ENCODE measurements at places on chromosomes 12 and 14.
A peak's percentile ranks its signal among the peaks of the same experiment; 100 is the strongest.

DNA sequence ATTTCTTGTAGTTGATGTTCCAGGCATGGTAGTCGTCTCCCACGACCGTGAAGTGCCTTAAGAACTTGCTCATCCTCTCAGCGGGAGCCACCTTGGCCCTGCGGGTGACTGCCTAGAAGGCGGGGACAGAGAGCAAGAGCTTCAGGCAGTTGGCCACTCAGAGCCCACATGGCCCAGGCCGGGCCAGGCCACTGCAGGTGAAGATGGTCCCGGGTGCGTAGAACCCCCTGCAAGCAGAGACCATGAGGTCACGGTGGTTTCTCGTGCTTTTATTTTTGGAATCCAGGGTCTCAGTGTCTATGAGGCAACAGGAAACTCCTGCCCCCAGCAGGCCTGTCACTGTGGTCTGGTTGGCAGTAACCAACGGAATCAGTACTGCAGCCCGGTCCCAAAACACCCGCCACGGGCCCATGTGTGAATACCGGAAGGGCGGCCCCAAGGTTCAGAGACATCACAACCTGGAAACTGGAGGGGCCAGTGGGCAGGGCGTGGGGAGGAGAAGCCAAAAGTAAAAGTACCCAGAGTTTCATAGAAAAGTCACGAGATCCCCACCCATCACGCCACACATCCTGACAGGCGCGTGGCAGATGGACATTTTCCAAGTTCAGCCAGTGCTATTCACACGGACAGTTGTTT lies 27.5 kb downstream of the HVCN1 start:
- DNase-seq, result no peak

GRCh38 chr14:36493761-36494160 lies 26.3 kb downstream of the NKX2-1 start:
- no peak for DNase-seq

GRCh38 chr12:111544032-111544431 lies 55.1 kb downstream of the ATXN2 start:
- DNase-seq, result no peak

DNA sequence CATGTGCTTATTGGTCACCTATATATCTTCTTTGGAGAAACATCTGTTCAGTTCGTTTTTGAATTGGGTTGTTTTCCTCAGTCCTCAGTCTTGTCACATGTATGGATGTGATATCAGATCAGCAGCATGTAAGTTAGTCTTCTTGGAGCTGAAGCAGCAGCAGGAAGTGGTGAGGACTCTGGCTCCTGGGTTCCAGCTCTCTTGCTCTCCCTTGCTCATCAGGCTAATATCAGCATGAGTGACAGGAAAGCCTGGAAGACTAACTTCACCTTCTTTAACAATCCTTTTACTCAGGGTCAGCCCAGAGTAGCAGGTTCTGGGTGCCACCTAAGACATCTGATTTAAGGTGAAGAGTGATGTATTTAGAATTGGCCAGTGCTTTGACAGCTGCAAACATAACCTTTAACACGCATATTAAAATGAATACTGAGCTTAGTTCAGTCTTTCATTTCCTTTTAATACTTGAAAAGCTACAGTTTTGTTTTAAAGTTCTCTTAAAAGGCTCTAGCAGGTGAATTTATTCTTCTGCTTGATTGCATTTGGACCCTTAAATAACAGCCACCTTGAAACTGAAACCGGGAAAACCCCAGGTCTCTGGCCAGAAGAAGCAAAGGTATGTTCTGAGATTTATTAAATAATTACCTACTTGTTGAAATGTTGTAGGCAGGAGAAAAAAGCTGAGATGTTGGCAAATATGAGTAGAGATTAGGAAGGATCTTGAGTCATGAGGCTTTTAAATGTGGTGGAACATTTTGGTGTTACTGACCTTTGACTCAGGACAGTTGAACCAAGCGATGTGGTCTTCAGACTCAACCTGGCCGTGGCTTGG lies 54.3 kb downstream of the DRAM1 start:
- DNase-seq, result no peak

- no peak for DNase-seq
Measured at GRCh38 chr12:1797991-1798640, 22.2 kb upstream of the LRTM2 start.

DNA sequence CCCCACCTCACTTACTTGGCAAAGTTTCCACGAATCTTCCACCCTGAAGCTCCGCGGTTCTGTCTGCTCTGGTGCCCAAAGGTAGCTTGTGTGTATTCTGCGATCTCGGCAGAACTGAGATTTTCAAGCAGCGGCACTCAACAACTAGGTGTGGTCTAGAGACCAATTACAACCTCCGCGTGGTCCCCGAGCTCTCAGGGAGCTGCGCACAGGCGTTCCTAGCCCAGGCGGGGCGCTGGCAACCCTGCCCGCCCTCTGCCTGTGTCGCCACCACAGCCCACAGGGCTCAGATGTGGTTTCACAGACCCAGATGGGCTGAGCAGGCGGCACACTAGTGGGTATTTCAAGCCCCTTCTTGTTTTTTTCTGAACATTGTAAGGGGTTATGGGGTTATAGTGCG lies 1.5 kb upstream of the DIABLO start:
- DNase-seq, result no peak

- DNase-seq, result no peak
Measured at GRCh38 chr14:88225721-88226120, 97.3 kb downstream of the KCNK10 start.

DNA sequence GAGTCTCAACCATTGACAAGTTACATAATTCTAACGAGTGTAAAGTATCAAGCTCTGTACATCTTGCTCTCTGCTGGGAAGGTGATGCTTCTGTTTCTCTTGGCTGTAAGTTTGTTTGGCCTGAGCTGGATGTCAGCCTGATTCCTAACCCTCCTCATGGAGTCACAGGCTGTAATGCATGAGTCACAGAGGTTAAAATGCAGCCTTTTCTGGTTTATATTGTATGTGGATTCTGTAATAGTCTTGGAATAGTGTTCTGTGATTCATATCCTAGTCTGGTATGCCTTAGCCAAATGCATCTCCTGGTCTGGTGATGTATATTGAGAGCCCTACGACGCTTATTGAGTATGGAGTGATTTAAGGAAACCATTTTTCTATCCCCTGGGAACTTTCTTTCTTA lies 104.5 kb upstream of the FRMD6 start:
- no peak for DNase-seq

DNA sequence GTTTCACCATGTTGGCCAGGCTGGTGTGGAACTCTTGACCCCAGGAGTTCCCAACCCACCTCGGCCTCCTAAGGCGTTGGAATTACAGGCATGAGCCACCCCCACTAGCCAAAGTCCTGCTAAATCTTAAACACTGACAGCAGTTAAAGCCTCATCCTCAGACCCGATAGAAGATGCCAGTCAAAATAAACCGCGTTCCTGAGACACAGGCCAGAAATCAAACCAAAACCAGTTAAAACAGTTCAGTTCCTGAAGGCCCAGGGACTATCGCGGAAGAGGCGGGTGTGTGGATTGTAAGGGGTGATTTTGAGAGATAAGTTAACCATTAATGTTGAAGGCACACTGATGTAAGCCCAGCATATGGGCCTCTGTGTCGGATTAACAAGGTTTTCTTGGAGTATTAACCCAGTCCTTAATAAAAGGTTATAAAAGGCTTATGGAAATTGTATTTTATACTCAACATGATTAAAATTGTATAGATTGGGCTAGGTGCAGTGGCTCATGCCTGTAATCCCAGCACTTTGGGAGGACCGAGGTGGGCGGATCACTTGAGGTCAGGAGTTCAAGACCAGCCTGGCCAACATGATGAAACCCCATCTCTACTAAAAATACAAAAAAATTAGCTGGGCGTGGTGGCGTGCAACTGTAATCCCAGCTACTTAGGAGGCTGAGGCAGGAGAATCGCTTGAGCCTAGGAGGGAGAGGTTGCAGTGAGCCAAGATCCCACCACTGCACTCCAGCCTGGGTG lies 18.7 kb upstream of the CDCA4 start:
- no peak for DNase-seq

- DNase-seq, result no peak
Measured at GRCh38 chr12:78703820-78704525, 160.6 kb upstream of the SYT1 start.

DNA sequence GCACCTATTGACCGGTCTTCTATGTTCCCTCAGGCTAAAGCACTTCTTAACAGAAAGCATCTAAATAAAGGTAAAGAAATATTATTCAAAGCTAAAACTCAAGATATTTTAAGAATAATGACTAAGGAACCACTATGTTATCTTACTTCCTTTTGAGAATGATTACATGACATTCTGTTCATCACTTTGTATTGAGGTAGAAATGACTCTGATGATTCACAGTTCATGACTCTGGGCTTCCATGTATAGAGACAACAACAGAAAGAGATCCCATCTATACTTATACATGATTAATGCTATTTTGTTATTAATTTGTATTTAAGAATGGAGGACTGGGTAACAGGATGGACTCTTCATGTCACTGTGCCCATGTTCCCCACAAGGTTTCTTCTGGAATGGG lies 218.3 kb upstream of the OR4E1 start:
- no peak for DNase-seq

GRCh38 chr12:67243260-67243659 lies 25.9 kb upstream of the CAND1 start:
- no peak for DNase-seq

GRCh38 chr12:30985814-30986452 lies 59.4 kb downstream of the TSPAN11 start:
- peak; percentile 71 for DNase-seq

DNA sequence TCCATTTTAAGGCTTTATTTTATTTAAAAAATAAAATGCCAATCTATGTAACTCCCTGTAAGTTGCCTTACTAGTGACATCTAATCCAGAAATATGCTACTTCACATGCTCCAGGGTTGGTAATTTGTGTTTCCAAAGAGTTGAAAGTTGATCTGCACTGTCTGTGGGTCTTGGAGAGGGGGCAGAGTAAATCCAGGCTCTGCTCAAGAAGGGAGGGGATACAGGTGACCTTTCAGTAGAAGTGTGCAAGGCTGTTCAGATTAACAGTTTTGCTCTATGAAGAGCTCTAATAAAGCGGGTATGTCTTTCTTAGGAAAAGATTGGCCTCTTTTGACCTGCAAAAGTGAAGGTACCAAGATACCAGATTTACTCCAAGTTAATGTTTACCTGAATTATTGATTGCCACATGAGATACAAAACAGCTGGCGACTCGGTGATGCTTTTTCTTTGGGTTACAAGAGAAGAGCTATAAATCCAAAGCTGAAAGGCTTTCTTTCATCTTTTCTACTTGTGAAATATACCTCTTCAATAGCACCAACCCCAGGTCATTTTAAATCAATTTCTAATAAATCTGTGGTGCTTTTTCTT lies 75.6 kb upstream of the FLRT2 start:
- no peak for DNase-seq

- DNase-seq, result no peak
Measured at GRCh38 chr14:91229743-91230200, 14.7 kb downstream of the GPR68 start.

DNA sequence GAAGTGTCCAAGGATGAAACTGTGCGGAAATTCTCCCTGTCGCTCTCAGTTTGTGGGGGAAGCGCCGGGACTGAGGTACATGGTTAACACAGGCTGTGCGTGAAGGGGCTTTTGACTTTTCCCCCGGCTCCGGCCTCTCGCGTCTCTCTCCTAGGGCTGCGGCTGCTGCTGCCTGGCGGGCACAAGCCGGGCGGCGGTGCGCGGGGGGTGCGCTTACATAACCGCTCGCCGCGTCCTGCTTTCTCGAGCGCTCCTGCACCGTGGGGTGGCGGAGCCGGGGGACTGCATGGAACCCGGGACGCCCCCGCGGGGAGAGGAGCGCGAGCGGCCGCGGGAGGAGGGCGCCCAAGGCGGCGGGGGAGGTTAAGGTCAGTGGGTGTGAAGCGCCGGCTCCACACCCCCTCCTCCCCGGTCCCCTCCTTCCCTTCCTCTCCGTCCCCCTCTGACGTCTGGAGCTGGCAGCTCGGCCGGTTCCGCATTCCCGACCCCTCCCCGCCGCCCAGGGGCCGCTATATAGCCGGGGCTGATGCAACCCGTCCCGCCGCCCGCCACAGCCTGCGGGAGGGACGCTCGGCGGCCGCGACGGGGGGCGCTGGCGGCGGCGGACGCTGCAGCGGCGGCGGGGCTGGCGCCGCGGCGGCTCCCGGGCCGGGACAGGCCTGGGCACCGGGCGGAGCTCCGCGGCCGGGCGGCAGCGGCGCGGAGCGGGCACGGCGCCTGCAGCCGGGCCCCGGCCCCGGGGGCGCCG lies at the start of gene JDP2:
TSS of gene JDP2 (plus strand) at position 541 of the 748 bp plus-strand sequence. CDS start 9,899 bp downstream, outside the sequence.
- peak; percentile 56 for DNase-seq

GRCh38 chr14:65159281-65160062 lies 57.2 kb upstream of the MAX start:
- no peak for DNase-seq

- DNase-seq, result peak; percentile 70
Measured at GRCh38 chr12:50221228-50222008, 54.2 kb upstream of the CERS5 start.

DNA sequence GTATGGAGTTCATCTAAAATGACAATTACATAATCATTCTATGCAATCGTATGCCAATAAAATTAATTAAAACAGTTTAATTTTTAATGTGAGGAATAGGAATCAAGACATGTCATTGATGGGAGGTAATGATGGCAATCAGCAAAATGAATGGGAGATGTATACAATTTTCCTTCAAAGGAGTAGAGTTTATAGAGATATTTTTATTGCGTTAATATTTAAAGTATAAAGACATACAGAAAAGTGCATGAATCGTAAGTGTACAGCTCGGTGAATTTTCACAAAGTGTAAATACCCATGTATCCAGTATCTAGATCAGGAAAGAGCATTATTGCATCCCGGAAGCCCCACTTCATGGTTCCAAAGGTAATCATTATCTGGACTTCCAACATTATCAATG lies 1.2 kb downstream of the MIPOL1 start:
- no peak for DNase-seq

- no peak for DNase-seq
Measured at GRCh38 chr12:16492240-16492639, 113.7 kb downstream of the LMO3 start.

DNA sequence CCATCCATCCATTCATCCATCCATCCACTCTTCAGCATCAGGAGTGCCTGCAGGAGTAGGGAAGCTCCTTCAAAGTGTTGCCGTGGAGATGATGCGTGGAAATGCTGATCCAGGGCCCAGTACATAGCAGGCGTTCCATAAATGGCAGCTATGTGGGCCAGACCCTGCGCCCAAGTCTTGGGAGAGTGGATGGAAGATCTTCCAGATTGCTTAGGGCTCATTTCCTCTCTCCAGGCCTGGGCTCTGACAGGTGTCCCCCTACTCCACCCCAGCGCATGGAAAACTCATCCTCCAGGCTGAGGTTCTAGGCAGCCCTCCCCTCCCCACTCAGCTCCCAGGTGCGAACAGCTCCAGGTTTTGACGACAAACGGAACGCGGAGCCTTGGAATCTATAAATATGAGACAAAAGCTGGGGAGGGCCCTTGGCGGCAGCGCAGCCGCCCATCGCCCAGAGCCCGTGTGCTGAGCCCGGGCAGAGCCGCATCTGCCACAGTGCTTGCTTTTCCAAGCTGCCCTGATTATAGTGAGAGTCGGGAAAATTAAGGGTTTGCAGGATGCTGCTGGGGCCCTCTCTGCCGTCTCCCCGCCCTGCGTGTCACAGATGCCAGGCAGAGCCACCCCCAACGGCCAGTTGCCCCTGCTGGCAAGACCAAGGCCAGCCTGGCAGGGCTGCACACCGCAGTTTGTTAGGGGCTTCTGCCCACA lies 1.6 kb downstream of the BEGAIN start:
- no peak for DNase-seq

- no peak for DNase-seq
Measured at GRCh38 chr14:92513204-92513965, at the start of gene RIN3. Gene RIN3 (plus strand): TSS chr14:92513781. CDS start chr14:92513933, 152 bp downstream.
